ENCODE measurements at places on chromosomes 1 and 21.

GRCh38 chr1:201228011-201228983 lies 37.7 kb downstream of the IGFN1 start:
- DNase-seq = no peak

- DNase-seq = no peak
Observed at GRCh38 chr1:6298940-6299465, 38.1 kb upstream of the GPR153 start.

DNA sequence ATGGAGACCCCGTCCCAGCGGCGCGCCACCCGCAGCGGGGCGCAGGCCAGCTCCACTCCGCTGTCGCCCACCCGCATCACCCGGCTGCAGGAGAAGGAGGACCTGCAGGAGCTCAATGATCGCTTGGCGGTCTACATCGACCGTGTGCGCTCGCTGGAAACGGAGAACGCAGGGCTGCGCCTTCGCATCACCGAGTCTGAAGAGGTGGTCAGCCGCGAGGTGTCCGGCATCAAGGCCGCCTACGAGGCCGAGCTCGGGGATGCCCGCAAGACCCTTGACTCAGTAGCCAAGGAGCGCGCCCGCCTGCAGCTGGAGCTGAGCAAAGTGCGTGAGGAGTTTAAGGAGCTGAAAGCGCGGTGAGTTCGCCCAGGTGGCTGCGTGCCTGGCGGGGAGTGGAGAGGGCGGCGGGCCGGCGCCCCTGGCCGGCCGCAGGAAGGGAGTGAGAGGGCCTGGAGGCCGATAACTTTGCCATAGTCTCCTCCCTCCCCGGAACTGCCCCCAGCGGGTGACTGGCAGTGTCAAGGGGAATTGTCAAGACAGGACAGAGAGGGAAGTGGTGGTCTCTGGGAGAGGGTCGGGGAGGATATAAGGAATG lies 505 bp downstream of the LMNA start:
- DNase-seq = no peak

GRCh38 chr1:18069903-18070302 lies 37.7 kb upstream of the IGSF21 start:
- no peak for DNase-seq

DNA sequence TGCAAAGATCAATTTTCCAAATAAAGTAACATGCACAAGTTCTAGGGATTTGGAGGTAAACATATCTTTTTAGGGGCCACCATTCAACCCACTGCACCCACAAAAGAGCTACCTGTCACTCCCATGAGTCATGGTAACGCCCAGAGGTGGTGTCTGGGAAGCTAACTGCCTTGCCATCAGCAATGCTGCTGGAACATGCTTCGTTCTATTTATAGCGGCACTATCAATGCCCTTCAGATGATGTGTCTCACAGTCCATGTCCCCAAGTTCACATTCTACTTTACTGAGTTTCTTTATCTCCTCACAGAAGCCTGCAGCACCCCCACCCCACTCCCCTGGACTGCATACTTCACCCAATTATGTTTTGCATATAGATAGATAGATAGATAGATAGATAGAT lies 95.4 kb downstream of the LPAR3 start:
- DNase-seq = no peak

All from activated B cell treated with CpG ODN at 0.5 μM for 24 hours (primary cell).